CD4-positive, alpha-beta T cell (primary cell): ENCODE measurements at places on chromosomes 4 and X.

GRCh38 chrX:114532111-114532805 lies 51.6 kb upstream of the HTR2C start:
- DNase-seq, result no peak

DNA sequence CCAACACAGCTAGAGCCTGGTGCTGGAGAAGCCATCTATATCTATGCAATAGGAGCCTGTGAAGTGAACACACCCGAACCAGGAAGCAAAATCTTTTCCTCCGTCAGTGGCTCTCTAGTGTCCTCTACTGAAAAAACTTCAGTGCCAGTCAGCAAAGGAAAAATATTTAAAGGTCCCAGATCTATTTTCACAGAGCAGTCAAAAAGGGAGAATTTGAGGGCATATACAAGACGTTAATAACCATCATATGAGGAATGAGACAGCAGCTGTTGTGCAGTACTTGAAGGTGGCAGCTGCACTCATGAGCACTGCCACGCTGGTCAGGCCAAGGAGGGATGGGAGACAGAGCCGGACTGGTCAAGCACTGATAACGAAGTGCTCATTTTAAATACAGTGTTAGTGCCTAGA lies 14.4 kb downstream of the MCUB start:
- DNase-seq, result no peak

- DNase-seq, result no peak
These were observed 525.3 kb upstream of the MAGEB2 start for GRCh38 chrX:29690061-29690460.

- DNase-seq, result no peak
These were observed 342.3 kb downstream of the HNRNPD start for GRCh38 chr4:82031376-82031927.

GRCh38 chrX:40298069-40298468 lies 200.3 kb upstream of the BCOR start:
- no peak for DNase-seq

DNA sequence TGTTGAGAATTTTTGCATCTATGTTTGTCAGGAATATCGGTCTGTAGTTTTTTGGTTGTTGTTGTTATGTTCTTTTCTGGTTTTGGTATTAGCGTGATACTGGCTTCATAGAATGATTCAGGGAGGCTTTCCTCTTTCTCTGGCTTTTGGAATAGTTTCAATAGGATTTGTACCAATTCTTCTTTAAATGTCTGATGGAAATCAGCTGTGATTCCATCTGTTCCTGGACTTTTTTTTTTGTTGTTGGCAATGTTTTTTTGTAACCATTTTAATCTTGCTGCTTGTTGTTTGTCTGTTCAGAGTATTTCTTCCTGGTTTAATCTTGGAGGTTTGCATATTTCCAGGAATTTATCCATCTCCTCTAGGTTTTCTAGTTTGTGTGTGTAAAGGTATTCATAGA lies 81.5 kb upstream of the GK2 start:
- no peak for DNase-seq

- DNase-seq, result no peak
These were observed 337.3 kb upstream of the GNPDA2 start for GRCh38 chr4:45063696-45064095.

DNA sequence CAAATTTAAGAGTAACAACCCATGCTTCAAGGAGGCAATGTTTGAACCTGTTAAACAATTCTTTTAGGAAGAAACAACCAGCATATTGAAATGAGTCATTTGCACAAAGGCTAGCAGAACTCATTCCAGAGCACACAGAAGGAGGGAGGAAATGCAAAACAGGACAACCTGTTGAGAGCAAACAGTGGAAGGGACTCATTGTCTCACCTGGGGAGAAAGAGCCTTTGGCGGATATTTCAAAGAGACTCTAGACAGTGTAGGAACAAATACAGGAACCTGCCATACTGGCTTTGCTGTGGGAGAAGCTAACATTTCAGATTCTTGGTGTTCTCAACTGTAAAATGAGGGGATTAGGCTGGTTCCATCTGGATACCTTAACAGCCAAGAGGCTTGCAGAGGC lies 14.8 kb upstream of the RASGEF1B start:
- no peak for DNase-seq

DNA sequence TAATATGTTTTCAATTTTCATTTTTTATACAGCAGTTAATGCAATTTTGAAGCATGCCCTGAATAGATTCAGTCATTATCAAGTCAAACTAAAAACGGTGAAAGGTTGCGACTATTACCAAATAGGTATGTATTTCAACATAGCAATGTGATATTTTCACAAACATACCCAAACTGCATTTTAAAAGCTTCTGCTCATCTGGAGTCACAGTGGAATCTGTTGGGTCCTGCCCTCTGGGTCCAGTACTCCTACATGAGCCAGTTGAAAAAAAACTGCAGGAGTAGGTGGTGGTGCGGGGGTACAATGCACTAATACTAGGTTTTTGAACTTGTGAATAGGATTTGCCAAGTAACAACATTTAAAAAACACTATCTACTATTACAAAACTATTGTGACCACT lies 938 bp downstream of the GPR34 start:
- no peak for DNase-seq

DNA sequence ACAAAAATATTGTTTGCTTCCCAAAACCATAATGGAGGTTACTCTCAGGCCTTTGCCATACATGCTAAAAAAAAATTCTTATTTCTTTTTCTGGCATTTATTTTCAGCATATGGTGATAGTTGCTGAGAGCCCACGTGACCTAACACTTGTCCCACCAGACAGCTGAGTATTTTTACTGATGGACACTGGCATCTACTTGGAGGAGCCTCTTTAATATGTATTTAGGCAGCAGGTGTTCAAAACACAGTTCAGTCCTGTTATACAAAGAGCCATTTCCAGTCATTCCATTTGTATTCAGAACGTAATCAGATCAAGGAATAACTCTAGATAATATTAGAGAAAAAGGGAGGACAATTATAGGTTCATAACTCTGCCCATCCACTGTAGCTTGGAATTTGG lies 95.5 kb downstream of the CXCL13 start:
- no peak for DNase-seq
